HCT116 (cell line): ENCODE measurements at places on chromosomes 1 and 21. TPM values are rescaled to one million over a fixed set of nuclear protein-coding genes. Genes with fewer than 3 reads are reported as not detected.

DNA sequence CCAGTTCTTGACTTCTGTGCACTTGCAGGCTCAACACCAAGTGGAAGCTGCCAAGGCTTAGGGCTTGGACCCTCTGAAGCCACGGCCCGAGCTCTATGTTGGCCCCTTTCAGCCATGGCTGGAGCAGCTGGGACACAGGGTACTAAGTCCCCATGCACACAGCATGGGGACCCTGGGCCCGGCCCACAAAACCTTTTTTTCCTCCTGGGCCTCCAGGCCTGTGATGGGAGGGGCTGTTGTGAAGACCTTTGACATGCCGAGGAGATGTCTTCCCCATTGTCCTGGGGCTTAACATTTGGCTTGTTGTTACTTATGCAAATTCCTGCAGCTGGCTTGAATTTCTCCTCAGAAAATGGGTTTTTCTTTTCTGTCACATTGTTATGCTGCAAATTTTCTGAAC, 59.8 kb downstream of the DISC1 start:
- H3K36me3 ChIP-seq = no peaks in the 10 kb centered on the region
- no peaks in the 10 kb centered on the region for H3K27me3 ChIP-seq
- DNase-seq = no peak

Gene EPHB2
- 19.5 TPM for total RNA-seq

- no peak overlapping the region for H3K27ac ChIP-seq
- H3K4me1 ChIP-seq = no peaks in the 10 kb centered on the region
- no peak for DNase-seq
Observed at GRCh38 chr1:112971006-112971405, 15.0 kb upstream of the SLC16A1 start.

GRCh38 chr1:154767315-154768240, 102.5 kb downstream of the KCNN3 start:
- no peaks in the 10 kb centered on the region for H3K36me3 ChIP-seq
- H3K4me1 ChIP-seq = no peaks in the 10 kb centered on the region
- H3K27me3 ChIP-seq = peaks cover 11% of the 10 kb centered on the region; the same call in 1 of the 2 replicates
- no peak for DNase-seq
- H3K4me3 ChIP-seq = no peak overlapping the region

Gene FALEC
- 0.59 TPM for total RNA-seq

Gene BRDT
- not detected for total RNA-seq

DNA sequence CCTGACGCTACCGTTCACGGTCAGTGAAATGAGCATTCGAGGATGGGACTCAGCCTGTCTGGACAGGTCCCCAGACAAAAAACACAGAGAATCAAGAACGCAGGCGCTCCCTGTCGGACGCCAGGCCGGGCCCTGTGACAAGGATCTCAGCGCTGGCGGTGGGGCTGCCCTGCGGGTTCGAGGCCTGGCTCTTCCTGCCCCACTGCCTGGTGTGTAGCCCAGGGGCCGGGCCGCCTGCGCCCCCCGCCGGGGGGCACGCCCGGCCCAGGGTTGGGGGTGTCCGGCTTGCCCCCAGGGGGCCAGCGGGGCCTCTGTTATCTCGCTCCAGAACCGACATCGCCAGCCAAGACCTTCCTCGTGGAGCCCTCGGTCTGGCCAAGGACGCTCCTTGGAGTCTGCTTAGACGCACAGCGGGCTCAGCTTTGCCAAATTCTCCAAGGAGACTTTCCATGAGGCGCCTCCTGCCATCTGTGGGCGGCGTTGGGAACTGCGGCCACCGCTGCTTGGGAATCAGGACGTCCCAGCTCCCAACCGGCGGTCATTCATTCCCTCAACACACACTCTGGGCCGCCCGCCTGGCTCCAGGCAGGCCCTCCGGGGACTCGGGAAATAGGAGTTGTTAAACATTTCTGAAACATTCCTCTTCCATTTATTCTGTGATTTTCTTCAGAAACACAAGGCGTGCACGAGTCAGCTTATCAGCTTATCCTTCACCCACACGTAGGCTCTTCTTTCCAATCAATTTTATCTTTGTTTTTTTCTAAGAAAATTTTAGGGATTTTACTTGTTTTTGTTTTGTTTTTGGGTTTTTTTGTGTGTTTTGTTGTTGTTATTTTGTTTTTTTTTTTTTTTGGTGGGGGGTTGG, 11.3 kb upstream of the RIPK4 start:
- H3K36me3 ChIP-seq = no peaks in the 10 kb centered on the region
- H3K27ac ChIP-seq = no peak overlapping the region; the same call in 1 of the 2 replicates
- DNase-seq = peak; percentile 84
- H3K4me1 ChIP-seq = peaks cover 25% of the 10 kb centered on the region
- H3K4me3 ChIP-seq = peak overlapping the region; percentile 18; the same call in 1 of the 2 replicates
- H3K27me3 ChIP-seq = peaks cover 53% of the 10 kb centered on the region

GRCh38 chr1:222788402-222789156, 26.3 kb upstream of the DISP1 start:
- H3K4me3 ChIP-seq = no peak overlapping the region
- H3K27me3 ChIP-seq = 0 out of 2 replicates have a peak, but pooled peaks cover 3% of the 10 kb centered on the region
- no peaks in the 10 kb centered on the region; the same call in 1 of the 2 replicates for H3K4me1 ChIP-seq
- no peaks in the 10 kb centered on the region for H3K36me3 ChIP-seq

Gene ZSWIM5
- total RNA-seq = 1.1 TPM

DNA sequence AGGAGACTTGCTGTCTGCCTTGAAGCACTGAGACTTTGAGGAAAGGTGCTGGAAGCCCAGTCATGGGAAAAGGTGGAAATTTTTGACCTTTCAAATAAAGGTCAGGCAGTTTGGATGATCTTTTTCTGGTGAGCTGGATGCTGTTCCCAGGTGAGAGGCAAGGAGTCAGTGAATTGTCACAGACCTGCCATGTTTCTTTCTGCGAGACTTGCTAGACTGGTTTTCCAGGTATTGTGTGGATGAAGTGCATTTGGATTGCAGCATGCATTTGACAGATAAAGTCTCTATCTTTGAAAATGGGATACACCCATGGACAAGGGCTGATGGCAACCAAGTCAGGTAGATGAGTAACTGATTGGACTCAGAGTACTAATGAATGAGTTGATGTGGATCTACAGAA, 65.7 kb upstream of the NHLH2 start:
- no peak overlapping the region for H3K27ac ChIP-seq
- no peaks in the 10 kb centered on the region for H3K27me3 ChIP-seq
- H3K4me1 ChIP-seq = no peaks in the 10 kb centered on the region
- DNase-seq = no peak
- no peaks in the 10 kb centered on the region for H3K36me3 ChIP-seq
- H3K4me3 ChIP-seq = no peak overlapping the region

Gene NT5C1A
- not detected for total RNA-seq

Gene MEAF6
- total RNA-seq = 50.3 TPM

DNA sequence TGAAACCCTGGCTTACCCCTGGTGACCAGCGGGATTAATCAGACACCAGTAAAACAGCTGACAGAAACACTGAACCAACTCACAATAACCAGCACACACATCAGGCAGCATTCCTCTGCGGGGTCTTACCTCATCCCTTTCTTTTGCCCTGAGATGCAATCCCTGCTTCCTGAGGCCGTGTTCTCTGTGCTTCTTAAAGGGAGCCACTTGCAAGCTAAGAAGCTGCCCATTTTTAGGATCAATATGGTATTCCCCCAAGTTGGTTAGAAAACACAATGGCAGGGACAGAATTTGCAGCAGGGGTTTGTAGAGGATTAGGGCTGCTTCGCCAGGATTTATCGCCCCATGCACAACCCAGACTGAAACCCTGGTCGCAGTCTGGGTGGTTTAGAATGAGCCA, 74.7 kb upstream of the OLIG2 start:
- no peaks in the 10 kb centered on the region for H3K36me3 ChIP-seq
- no peak overlapping the region for H3K27ac ChIP-seq
- H3K27me3 ChIP-seq = peaks cover 80% of the 10 kb centered on the region
- DNase-seq = no peak
- H3K4me1 ChIP-seq = no peaks in the 10 kb centered on the region

DNA sequence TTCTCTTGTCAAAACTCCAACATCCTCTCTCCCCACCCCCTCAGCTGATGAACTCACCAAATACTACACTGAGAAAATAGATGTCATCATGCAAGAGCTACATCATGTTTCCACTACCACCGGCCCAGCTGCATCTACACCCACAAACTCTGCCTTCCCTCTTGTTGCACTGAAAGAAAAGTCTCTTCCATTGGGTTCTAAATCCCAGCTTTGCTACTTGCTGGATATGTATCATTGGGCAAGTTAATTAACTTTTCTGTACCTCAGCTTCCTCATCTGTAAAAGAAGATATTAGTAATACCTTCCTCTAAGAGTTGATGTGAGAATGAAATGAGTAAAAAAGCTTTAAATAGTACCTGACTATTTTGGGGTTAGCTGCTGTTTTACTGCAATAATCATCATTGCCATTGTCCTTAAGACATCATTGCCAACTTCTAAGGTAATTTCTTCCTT, 108.6 kb downstream of the OLFML2B start:
- H3K27ac ChIP-seq = no peak overlapping the region
- no peak overlapping the region for H3K4me3 ChIP-seq
- 0 out of 2 replicates have a peak, but pooled peaks cover 3% of the 10 kb centered on the region for H3K4me1 ChIP-seq
- H3K27me3 ChIP-seq = no peaks in the 10 kb centered on the region
- DNase-seq = no peak
- no peaks in the 10 kb centered on the region for H3K36me3 ChIP-seq

DNA sequence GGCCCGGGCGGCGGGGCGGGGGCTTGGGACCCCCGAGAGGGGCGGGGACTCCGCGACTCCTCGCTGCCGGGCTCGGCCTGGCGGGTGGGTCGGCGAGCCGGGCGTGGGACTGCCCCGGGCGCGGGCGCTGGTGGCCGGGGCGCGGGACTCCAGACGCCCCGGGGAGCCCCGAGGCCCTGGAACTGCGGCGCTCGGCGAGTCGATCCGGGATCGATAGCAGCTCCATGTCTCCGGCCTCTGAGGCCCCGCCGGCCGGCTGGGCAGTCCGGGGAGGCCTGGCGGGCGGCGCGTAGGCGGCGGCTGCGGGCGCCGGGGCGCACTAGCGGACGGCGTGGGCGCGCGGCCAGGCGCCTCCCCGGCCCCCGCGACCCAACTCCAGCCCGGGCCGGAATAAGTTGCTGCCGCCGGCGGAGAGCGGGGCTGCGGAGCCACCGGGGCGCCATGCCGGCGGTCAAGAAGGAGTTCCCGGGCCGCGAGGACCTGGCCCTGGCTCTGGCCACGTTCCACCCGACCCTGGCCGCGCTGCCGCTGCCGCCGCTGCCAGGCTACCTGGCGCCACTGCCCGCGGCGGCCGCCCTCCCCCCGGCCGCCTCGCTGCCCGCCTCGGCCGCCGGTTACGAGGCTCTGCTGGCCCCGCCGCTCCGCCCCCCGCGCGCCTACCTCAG, 400 bp downstream of the SAMD11 start:
- no peak for DNase-seq
- H3K4me3 ChIP-seq = peak overlapping the region; percentile 43
- H3K4me1 ChIP-seq = peaks cover 49% of the 10 kb centered on the region
- H3K27me3 ChIP-seq = peaks cover 27% of the 10 kb centered on the region; the same call in 1 of the 2 replicates

GRCh38 chr1:89888480-89889322, 67.9 kb downstream of the LRRC8D start:
- H3K4me1 ChIP-seq = peaks cover 18% of the 10 kb centered on the region
- no peaks in the 10 kb centered on the region for H3K36me3 ChIP-seq
- H3K27ac ChIP-seq = no peak overlapping the region
- DNase-seq = no peak
- no peaks in the 10 kb centered on the region for H3K27me3 ChIP-seq

- no peaks in the 10 kb centered on the region for H3K4me1 ChIP-seq
- no peak for DNase-seq
- H3K36me3 ChIP-seq = no peaks in the 10 kb centered on the region
- peaks cover 17% of the 10 kb centered on the region for H3K27me3 ChIP-seq
- H3K4me3 ChIP-seq = no peak overlapping the region
Observed at GRCh38 chr1:166197141-166197540, 30.3 kb upstream of the FAM78B start.

GRCh38 chr1:39585933-39586332, 9.3 kb upstream of the PABPC4 start:
- no peak overlapping the region for H3K27ac ChIP-seq
- H3K36me3 ChIP-seq = no peaks in the 10 kb centered on the region
- peaks cover 3% of the 10 kb centered on the region; the same call in 1 of the 2 replicates for H3K4me1 ChIP-seq
- no peak overlapping the region for H3K4me3 ChIP-seq
- no peaks in the 10 kb centered on the region for H3K27me3 ChIP-seq
- DNase-seq = no peak

DNA sequence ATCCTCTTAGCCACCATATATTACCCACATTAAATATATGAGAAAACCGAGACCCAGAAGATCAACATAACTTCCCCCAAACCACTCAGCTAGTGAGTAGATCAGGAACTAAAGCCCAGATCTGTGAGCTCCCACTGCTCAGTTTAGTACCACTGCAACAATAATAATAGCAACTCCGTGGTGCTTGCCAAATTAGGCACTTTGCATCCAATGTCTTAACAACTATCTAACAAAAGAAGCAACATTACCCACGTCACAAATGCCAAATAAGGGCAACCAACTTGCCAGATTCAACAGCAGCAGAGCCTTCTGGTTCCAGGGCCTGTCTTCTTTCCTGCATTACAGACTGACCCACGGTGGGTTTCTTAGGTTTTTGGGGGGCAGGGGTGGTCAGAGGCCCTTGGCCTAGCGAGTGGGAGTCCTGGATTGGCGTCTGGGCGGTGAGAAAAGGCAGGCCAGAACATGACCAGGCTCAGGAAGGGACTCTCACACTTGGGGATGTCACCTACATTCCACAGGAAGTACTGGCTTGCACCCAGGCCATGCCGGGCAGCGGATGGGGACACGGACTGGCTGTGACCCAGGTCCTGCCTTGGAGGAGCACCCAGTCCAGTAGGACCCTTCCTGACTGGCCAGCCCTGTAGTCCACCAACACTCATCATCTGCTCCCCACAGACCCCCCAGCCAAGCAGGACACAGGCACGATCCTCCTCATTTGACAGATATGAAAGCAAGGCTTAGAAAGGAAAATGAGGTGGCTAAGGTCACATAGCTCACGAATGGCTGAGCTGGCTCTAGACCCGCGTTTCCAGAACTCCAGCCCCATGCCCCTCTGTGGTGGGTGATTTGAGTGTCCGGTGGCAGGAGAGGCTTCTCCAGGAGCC, 4.6 kb downstream of the HCRTR1 start:
- H3K36me3 ChIP-seq = no peaks in the 10 kb centered on the region
- H3K4me3 ChIP-seq = no peak overlapping the region
- no peaks in the 10 kb centered on the region; the same call in 1 of the 2 replicates for H3K4me1 ChIP-seq
- no peaks in the 10 kb centered on the region for H3K27me3 ChIP-seq
- DNase-seq = no peak

DNA sequence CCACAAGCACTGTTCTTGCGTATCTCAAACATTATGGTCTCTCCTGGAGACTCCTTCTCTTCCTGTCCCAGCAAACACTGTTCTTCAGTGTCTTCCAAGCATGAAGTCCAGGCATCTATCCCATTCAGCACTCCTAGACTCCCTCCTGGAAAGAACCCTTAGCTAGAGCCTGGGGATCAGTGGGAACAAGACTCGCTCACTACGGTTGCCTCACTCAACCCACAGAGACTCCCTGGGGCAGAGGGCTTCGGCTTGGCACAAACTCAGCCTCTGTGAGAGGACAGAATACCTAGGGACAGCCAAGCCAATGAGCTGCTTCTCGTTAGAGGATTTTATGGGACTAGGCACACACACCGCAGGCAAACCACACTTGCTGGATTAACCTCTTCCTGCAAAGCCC, 86.5 kb upstream of the IPO9 start:
- no peak for DNase-seq
- H3K4me1 ChIP-seq = peaks cover 19% of the 10 kb centered on the region; the same call in 1 of the 2 replicates
- no peaks in the 10 kb centered on the region for H3K36me3 ChIP-seq
- no peak overlapping the region for H3K27ac ChIP-seq
- H3K27me3 ChIP-seq = no peaks in the 10 kb centered on the region
